Activated T-helper 17 cell treated with anti-CD3 and anti-CD28 coated beads, Interleukin-2, amount 50 U/mL, for 72 hours (primary cell): ENCODE measurements at places on chromosomes 16 and 17.

DNA sequence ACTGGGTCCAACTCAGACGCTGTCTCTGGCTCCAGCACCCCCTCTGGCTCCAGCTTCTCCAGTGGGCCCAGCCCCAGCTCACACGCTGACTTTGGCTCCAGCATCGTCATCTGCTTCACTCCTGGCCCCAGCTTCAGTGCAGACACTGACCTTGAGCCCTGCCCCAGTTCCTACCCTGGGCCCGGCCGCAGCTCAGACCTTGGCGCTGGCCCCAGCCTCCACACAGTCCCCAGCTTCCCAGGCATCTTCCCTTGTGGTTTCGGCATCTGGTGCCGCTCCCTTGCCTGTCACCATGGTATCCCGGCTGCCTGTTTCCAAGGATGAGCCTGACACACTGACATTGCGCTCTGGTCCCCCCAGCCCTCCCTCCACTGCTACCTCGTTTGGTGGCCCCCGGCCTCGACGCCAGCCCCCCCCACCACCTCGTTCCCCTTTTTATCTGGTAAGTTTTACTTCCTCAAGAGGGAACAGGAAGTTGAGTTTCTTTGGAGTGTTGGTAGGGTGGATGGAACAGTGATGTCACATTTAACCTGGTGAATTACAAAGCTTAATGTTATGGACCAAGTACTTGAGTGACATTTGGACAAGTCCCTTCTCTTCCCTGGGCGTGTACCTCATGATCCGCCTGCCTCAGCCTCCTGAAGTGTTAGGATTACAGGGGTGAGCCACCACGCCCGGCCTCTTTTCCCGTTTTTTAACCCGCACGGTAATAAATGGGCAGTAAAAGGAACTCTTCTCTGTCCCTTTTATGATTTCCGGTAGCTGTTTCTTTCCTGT lies 23.4 kb upstream of the PHKG2 start:
- H3K36me3 ChIP-seq, result peaks cover 98% of the 10 kb centered on the region
- no peak for ATAC-seq
- no peak overlapping the region for H3K4me3 ChIP-seq
- peak overlapping the region; percentile 74 for H3K27ac ChIP-seq
- H3K27me3 ChIP-seq, result no peaks in the 10 kb centered on the region

GRCh38 chr17:62860962-62861873 lies 53.1 kb upstream of the MARCHF10 start:
- no peaks in the 10 kb centered on the region for H3K36me3 ChIP-seq
- peaks cover 22% of the 10 kb centered on the region for H3K27me3 ChIP-seq
- no peaks in the 10 kb centered on the region for H3K4me1 ChIP-seq

- H3K4me1 ChIP-seq, result no peaks in the 10 kb centered on the region
- peaks cover 16% of the 10 kb centered on the region for H3K27me3 ChIP-seq
- H3K36me3 ChIP-seq, result no peaks in the 10 kb centered on the region
Observed at GRCh38 chr16:79869304-79870015, 268.9 kb upstream of the MAF start.

- no peak overlapping the region for H3K4me3 ChIP-seq
- H3K4me1 ChIP-seq, result no peaks in the 10 kb centered on the region
- H3K27ac ChIP-seq, result no peak overlapping the region
- H3K27me3 ChIP-seq, result no peaks in the 10 kb centered on the region
Observed at GRCh38 chr16:51184702-51185433, 33.8 kb upstream of the SALL1 start.

DNA sequence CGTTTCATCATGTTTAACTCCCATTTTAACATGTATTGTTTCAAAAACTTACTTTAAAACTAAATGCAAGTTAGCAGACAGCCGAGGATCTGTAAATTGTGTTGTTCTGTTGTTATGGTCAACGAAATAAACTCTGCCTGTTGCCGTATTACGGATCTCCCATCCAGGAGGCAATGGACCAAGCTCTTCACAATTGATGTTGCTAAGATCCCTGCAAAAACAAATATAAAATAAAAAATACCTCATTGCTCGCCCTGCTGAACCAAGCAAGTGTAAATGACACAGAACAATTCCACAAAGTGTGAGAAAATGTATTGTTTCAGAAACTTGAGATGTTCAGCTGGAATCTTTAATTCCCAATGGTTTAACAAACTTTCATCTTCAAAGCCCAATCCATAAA lies 65.0 kb downstream of the CEP95 start:
- H3K27ac ChIP-seq, result no peak overlapping the region
- H3K27me3 ChIP-seq, result no peaks in the 10 kb centered on the region
- peaks cover 13% of the 10 kb centered on the region for H3K4me1 ChIP-seq
- H3K36me3 ChIP-seq, result peaks cover 27% of the 10 kb centered on the region
- H3K4me3 ChIP-seq, result no peak overlapping the region

- peak overlapping the region; percentile 68 for H3K27ac ChIP-seq
- no peak overlapping the region for H3K4me3 ChIP-seq
- no peak for ATAC-seq
- peaks cover 21% of the 10 kb centered on the region for H3K36me3 ChIP-seq
- no peaks in the 10 kb centered on the region for H3K4me1 ChIP-seq
Observed at GRCh38 chr16:67438098-67438791, 7.3 kb downstream of the HSD11B2 start.

DNA sequence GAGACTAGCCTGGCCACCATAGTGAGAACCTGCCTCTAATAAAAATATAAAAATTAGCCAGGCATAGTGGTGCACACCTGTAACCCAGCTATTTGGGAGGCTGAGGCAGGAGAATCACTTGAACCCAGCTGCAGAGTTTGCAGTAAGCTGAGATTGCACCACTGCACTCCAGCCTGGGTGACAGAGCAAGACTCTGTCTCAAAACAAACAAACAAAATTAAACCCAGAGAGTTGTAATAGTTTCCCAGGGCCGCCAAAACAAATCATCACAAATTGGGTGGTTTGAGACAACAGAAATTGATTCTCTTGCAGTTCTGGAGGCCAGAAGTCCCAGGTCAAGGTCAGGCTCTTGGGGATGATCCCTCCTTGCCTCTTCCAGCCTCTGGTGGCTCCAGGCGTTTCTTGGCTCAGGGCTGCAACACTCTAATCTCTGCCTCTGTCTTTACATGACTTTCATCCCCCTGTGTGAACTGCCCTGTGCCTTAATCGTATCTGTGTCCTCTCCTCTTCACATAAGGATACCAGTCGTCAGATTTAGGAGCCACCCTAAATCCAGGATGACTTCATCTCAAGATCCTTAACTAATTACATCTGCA lies 100.3 kb upstream of the NOL11 start:
- peaks cover 4% of the 10 kb centered on the region for H3K4me1 ChIP-seq
- no peak overlapping the region for H3K4me3 ChIP-seq
- no peaks in the 10 kb centered on the region for H3K27me3 ChIP-seq
- H3K36me3 ChIP-seq, result no peaks in the 10 kb centered on the region
- no peak overlapping the region for H3K27ac ChIP-seq

GRCh38 chr17:73342050-73342522 lies 30.3 kb upstream of the CDC42EP4 start:
- H3K4me1 ChIP-seq, result peaks cover 5% of the 10 kb centered on the region
- ATAC-seq, result no peak
- H3K27me3 ChIP-seq, result no peaks in the 10 kb centered on the region
- H3K27ac ChIP-seq, result no peak overlapping the region
- H3K36me3 ChIP-seq, result no peaks in the 10 kb centered on the region
- no peak overlapping the region for H3K4me3 ChIP-seq

- no peaks in the 10 kb centered on the region for H3K27me3 ChIP-seq
- H3K27ac ChIP-seq, result peak overlapping the region; percentile 85
- no peaks in the 10 kb centered on the region for H3K36me3 ChIP-seq
- peaks cover 27% of the 10 kb centered on the region for H3K4me1 ChIP-seq
Observed at GRCh38 chr17:47204722-47205418, 4.3 kb upstream of the MYL4 start.

GRCh38 chr16:49097964-49098363 lies 183.7 kb downstream of the CBLN1 start:
- no peak for ATAC-seq
- no peaks in the 10 kb centered on the region for H3K4me1 ChIP-seq
- no peaks in the 10 kb centered on the region for H3K36me3 ChIP-seq
- H3K27ac ChIP-seq, result no peak overlapping the region
- H3K4me3 ChIP-seq, result no peak overlapping the region

GRCh38 chr16:52529226-52529625 lies 17.7 kb downstream of the TOX3 start:
- H3K36me3 ChIP-seq, result no peaks in the 10 kb centered on the region
- H3K4me1 ChIP-seq, result no peaks in the 10 kb centered on the region
- no peak for ATAC-seq
- H3K27me3 ChIP-seq, result no peaks in the 10 kb centered on the region
- no peak overlapping the region for H3K27ac ChIP-seq
- no peak overlapping the region for H3K4me3 ChIP-seq

DNA sequence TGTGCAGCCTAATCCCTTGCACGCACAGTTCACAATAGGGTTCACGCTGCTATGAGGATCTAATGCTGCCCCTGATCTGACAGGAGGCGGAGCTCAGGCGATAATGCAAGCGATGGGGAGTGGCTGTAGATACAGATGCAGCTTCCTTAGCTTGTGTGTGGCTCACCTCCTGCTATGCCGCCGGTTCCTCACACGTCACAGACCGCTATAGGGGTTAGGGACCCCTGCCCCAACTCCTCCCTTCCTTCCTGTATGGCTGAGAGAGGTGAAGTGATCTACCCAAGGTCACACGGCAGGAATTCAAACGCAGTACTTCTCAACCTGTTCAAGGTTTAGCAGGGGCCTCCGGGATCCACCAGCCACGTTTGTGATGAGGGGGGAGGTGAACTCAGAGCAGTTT lies 13.4 kb upstream of the PLLP start:
- H3K4me1 ChIP-seq, result peaks cover 4% of the 10 kb centered on the region
- H3K27ac ChIP-seq, result no peak overlapping the region
- no peaks in the 10 kb centered on the region for H3K27me3 ChIP-seq
- H3K4me3 ChIP-seq, result no peak overlapping the region
- no peak for ATAC-seq

DNA sequence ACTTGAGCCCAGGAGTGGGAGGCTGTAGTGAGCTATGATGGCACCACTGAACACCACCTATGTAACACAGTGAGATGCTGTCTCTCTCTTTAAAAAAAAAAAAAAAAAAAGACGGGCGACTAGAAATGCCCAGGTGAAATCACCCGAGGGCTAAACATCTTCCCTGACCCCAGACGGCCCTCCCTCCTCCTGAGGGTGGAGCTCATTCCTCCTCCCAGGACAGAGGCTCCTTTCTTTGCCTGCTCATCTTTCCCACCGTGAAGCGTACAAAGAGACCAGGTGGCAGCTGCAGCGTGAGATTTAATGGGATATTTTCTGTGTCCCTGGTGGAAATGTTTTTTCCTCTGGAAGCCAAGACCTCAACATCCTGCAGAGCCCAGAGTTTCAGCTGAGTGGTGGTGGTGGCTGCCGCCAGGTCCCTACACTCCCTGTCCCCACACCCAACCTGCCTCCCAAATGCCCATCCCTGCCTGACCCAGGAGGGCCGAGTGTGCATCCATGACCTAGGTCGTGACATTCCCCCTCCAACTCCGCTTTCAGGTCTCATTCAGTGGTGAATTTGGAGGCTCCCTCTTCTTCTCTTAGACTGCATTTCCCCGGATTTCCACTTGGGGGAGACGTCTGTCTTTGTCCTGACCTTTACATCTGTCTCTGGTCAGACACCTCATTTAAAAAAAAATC lies 14.4 kb upstream of the GPRC5B start:
- H3K4me3 ChIP-seq, result no peak overlapping the region
- peak; percentile 42 for ATAC-seq
- peaks cover 5% of the 10 kb centered on the region for H3K27me3 ChIP-seq
- H3K4me1 ChIP-seq, result peaks cover 6% of the 10 kb centered on the region

DNA sequence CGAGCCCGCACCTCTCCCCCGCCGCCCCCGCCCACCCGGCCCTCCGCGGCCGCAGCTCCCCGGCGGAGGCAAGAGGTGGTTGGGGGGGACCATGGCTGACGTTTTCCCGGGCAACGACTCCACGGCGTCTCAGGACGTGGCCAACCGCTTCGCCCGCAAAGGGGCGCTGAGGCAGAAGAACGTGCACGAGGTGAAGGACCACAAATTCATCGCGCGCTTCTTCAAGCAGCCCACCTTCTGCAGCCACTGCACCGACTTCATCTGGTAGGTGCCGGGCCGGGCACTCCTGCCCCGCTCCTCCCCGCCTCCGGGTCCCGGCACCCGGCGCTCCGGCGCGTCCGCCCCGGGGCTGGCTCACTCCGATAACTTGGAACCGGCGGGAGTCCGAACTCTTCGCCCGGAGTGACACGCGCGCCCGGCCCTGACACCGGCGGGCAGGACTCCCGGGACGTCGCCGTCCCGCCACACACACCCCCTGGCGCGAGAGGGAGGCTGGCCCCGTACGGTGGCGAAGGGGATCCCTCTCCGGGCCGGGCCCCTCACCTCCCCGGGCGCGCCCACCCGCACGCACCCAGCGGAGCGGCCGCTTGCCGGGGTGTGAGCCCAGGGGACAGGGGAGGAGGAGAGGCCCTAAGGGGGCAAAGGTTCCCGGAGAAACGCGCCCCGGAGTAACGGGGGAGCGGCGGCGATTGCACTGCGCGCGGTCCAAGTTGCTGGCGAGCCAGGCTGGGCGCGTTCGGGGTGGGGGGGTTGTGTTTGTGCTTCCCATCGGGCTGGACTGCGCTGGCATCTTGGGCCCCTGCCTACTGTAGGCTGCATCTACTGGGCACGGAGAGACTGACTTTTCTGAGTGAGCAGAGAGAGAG lies 581 bp downstream of the PRKCA start:
- no peaks in the 10 kb centered on the region for H3K27me3 ChIP-seq
- peaks cover 30% of the 10 kb centered on the region for H3K4me1 ChIP-seq
- H3K4me3 ChIP-seq, result peak overlapping the region; percentile 98
- ATAC-seq, result peak; percentile 38
- peaks cover 52% of the 10 kb centered on the region for H3K36me3 ChIP-seq

GRCh38 chr16:15783985-15784384 lies 72.8 kb downstream of the MYH11 start:
- no peaks in the 10 kb centered on the region for H3K36me3 ChIP-seq
- no peak for ATAC-seq
- H3K4me3 ChIP-seq, result no peak overlapping the region
- no peaks in the 10 kb centered on the region for H3K27me3 ChIP-seq

DNA sequence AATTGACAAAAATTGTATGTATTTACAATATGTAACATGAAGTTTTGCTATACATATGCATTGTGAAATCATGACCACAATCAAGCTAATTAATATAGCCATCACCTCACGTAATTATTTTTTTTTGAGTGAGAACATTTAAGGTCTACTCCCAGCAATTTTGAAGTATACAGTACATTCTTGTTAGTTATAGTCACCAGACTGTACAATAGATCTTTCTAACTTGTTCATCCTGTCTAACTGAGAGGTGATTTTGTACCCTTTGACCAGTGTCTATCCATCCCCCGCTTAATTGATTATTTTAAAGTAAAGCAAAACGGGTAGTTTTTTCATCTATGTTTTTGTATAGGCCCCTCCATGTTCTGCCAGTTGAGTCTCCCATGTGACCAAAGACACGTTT lies 30.3 kb downstream of the NTN1 start:
- peaks cover 7% of the 10 kb centered on the region for H3K27me3 ChIP-seq
- no peaks in the 10 kb centered on the region for H3K36me3 ChIP-seq
- H3K4me1 ChIP-seq, result no peaks in the 10 kb centered on the region
- no peak overlapping the region for H3K27ac ChIP-seq
- ATAC-seq, result no peak

GRCh38 chr16:16915771-16916170 lies 536.8 kb downstream of the NPIPA7 start:
- H3K4me1 ChIP-seq, result no peaks in the 10 kb centered on the region
- H3K4me3 ChIP-seq, result no peak overlapping the region
- peaks cover 17% of the 10 kb centered on the region for H3K27me3 ChIP-seq
- H3K36me3 ChIP-seq, result no peaks in the 10 kb centered on the region

GRCh38 chr17:81509207-81509971 lies 3.2 kb downstream of the ACTG1 start:
- ATAC-seq, result no peak
- H3K4me3 ChIP-seq, result peak overlapping the region; percentile 98
- peaks cover 9% of the 10 kb centered on the region for H3K4me1 ChIP-seq
